ENCODE measurements at places on chromosomes 7 and 10.

GRCh38 chr10:74118804-74119203 lies 31.8 kb downstream of the AP3M1 start:
- no peak for DNase-seq

DNA sequence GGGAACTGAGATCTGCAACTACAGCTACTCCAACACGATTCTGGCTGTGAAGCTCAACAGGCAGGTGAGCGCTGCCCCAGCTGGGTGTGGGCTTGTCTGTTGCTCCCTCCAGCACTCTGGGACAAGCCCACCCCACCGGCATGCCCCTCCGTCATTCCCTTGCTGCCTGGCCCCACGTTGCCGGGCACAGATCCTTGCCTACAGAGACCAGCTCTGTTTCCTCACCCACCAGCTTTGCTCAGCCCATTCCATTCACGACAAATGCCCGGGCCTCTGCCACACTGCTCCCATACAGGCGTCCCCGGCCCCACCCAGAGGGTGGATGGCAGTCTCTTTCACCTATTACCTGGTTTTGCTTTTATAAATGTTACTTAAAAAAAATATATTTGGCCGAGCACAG lies 24.6 kb downstream of the WIPI2 start:
- DNase-seq, result no peak

DNA sequence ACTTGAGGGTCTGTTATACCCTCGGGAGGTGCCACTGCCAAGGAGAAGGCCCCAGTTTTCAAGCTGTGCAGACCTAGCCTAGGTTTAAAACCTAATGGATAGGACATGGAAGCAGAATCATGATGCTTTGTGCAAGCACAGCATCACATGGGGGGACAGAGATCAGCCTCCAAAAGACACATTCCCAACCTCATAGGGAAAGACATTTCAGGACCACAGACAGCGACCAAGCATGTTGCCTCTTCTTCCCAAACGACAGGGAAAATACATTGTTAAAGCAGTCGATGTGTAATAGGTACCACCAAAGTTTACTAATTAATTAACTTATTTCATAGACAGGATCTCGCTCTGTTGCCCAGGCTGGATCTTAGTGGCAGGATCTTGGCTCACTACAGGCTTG lies 573.9 kb downstream of the TCERG1L start:
- DNase-seq, result no peak

DNA sequence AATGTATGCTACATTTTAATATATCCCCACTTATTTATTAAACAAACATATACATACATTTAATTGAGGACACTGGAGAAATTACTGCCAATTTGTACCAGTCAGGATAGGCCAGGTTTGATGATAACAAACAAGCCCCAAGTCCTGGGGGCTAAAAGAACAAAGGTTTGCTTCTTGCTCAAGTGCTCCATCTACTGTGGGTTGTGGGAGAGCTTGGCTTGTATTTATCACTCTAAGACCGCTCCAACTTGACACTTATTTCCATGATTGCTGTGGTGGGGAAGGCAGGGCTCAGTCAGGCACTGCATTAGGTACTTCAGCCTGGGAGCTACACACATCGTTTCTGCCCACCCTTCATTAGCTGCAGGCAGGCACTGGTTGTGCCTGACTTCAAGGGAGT lies 136.6 kb upstream of the ZNF32 start:
- DNase-seq, result no peak

- DNase-seq, result no peak
Measured at GRCh38 chr10:73340121-73340520, 18.5 kb downstream of the CFAP70 start.

GRCh38 chr7:13920053-13920697 lies 69.3 kb downstream of the ETV1 start:
- no peak for DNase-seq

DNA sequence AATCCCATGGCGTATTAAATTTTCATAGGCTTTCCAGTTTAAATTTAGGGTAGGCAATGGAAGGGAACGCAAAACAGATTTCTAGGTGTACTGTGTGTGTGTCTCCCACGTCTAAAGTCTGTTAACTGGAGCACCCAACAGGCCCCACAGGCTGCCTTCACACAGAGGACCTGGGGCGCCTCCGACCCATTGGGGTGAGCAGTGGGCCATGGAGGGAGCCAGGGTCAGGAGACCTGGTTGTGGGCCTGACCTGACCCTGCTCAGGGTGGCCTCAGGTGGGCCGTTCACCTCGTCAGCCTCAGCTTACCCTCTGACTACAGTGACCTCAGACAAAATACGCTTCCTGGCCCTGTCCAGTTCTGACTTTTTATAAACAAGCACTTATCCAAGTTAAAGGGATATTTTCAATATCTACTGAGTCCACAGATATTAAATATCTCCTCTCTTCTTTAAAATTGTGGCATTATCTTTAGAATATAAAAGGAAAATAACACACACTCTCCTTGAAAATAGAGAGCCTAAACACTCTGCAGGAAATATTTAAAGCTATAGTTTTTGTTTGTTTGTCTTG lies 159.6 kb downstream of the EGFR start:
- DNase-seq, result no peak

GRCh38 chr10:33676606-33677339 lies 342.3 kb upstream of the NRP1 start:
- DNase-seq, result no peak

DNA sequence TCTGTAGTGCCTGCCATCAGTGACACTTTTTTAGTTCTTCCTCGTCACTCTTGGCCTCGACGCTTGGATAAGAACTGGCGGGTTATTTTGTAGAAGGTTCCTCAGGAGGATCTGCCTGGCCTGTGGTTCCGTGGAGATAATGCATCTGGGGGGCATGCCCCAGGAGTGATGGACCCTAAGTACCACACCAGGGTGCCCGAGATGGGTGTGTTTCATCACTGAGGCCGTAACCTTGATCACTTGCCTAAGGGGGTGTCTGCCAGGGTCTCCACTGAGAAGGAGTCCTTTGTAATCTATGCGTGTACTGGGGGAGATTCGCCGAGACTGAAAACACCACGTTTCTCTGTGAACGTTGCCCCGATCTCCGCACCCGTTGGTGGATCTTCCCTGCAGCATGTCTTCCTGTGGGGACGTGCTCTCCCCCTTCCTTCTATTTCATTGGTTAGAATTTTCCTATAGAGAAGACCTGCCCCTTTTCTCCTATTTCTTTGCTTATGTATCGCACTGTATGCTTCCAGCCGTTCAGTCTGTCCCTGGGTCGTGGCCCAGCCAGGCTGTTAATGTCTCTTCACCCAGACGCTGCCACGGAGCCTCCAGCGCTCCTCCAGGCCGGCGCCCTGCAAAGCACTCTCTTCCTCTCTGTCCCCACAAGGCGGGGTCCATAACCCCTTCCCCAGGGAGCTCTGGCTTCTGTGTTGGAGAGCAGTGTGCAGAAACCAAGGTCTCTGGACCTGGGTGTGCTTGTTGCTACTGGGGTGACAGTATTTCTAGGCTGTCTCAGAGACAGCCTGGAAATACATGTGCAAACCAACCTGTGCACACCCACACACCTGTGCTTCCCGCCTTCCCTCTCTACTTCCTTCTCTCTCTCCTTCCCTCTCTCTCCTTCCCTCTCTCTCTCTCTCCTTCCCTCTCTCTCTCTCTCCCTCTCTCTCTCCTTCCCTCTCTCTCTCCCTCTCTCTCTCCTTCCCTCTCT lies 14.4 kb upstream of the DPYSL4 start:
- no peak for DNase-seq

- peak; percentile 63 for DNase-seq
Measured at GRCh38 chr7:774161-775109, 47.4 kb upstream of the PRKAR1B start.

DNA sequence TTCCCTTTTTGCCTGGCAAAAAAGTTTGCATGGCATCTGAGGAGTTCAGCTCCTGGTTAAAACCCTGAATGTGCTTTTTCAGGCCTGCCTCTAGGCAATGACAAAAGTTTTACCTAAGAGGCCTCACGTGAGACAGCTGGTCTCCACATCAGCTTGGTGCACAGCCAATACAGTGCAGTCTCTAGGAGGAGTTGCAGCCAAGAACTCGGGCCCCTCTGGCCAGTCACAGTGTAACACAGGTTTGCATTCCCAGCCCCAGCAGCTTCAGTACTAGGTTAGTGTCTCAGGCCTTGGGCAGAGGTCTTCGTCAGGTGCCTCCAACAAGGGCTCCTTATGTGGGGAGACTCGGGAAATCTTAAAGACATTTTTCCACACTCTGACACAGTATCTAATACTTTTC lies 771.7 kb downstream of the SORCS1 start:
- DNase-seq, result no peak

- DNase-seq, result no peak
Measured at GRCh38 chr7:1187127-1187526, 27.1 kb upstream of the ZFAND2A start.

- peak; percentile 74 for DNase-seq
Measured at GRCh38 chr7:150556521-150557138, 10.6 kb upstream of the GIMAP4 start.

DNA sequence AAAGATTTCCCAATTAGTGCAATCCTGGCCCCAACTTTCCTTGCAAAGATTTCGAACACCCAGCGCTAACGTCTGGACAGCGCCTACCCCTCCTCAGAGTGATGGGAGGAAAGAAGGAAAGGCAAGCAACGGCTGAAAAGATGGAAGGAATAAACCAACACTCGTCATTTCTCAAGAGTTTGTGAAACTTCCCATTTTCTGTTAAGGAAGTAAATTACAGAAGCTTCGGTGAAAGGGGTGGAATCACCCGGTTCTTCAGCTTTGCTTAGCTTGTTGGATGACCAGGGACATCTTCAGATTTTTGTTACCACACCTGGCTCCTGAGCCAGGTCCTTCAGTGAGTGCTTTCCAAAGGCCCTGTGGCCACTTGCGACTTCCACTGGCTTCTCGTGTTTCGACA lies 313.1 kb downstream of the SKIDA1 start:
- DNase-seq, result no peak

GRCh38 chr7:2048006-2048405 lies 184.7 kb downstream of the MAD1L1 start:
- DNase-seq, result no peak

DNA sequence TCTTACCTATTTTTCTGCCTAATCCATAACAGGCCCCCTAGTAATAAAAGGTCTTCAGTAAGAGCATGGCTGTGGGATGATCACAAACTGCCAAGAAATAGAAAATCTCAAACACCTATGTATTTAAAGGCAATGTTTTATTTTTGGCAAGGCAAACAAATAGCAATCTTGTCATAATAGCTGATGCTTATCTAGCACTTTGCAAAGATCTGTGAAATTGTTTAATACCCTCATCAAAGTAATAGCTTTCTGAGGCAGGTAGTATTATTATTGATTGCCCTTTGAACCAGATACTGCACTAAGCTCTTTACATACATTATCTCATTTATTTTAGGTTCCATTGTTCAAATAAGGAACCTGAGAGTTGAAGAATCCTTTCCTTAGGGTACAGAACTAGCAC lies 1.6 kb upstream of the CADPS2 start:
- DNase-seq, result no peak

DNA sequence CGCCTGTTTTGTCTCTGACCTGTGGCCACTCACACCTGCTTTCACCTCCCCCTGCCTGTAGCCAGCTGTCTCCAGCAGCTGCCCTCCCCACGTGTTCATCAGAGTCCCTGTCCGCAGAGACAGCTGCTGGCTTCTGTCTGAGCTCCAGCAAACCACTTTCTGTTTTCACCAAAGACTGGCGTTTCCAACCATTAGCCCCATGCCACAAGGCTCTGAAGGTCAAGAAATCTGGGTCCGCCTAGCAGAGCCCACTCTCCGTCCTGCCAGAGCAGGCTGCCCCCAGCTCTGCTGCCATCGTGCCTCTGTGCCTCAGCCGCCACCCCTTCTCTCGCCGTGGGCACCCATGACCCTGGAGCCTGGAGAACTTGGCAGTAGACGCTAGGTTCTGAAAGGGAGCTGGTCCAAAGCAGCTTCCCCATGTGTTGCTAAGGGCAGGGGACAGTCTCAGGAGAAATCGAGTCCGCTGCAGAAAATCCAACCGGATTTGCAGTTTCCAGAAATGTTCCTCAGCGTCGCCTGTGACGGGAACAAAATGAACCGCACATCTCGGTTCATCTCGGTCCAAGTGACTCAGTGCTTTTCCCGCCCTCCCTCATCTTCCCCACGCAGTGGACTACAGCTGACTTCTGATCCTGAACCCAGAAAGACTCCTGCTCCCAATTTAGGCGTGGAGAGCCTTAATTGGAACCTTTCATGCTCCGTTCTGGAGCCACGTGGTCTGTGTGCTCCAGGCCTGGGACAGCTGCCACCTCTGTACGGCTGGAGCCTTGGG lies 28.0 kb downstream of the TMEM120A start:
- no peak for DNase-seq

- DNase-seq, result no peak
Measured at GRCh38 chr7:27182861-27183681, 2.0 kb downstream of the HOXA11 start.

DNA sequence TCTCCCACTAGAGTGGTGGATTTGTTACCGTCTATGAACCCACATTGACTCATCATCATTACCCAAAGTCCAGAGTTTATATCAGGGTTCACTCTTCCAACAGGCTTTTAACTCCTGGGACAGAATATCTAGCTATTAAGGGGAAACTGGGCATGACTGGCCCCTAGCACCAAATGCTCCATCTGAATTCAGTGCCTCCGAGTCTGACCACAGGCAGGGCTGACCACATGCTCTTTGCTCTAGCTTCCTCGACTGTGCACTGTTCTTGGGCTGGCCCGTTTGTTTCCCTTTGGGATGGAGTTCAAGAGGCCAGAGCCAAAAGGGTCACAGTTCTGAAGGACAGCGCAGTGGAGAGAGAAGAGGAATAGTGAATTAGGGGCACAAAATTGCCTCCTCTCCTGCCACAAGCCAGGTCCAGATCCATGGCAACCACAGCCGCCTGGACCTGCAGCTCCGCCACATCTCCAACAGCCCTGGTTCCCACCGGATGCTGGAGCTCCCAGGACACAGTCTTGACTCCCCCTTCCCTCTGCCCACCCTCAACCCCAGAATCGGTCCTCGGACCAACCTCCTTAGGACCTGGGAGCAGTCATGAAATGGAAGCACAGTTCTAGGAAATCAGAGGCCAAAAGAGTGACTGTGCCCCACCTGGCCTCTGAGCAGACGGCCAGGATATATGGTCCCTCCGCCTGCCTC lies 16.2 kb downstream of the CAMK2G start:
- no peak for DNase-seq

GRCh38 chr7:13336227-13336626 lies 648.8 kb downstream of the ARL4A start:
- DNase-seq, result no peak

DNA sequence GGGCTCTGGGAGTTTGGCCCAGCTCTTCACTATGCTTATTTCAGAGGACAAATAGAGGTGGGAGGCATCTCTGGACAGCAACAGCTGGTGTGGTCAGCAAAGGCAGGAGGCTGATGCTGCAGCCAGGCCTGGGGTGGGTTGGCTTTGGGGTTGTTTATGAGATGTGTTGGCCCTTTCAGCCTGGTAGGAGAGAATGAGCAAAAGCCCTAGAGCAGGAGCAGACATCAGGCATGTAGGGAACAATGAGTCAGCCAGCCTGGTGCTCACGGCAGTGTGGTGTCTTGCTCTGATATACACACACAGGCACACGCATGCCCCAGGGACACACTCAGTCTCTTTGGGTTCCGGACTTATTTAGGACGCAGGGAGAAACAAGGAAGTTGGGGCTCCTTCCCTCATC lies 157.1 kb downstream of the PRKCQ start:
- DNase-seq, result no peak

- no peak for DNase-seq
Measured at GRCh38 chr10:93993782-93994437, at the start of gene PLCE1. PLCE1 (plus strand) TSS chr10:93993931; CDS start chr10:94031047, 37,116 bp downstream.

GRCh38 chr10:116910910-116911309 lies 61.6 kb downstream of the ENO4 start:
- DNase-seq, result no peak

GRCh38 chr7:108234281-108234680 lies 104.1 kb upstream of the LAMB4 start:
- no peak for DNase-seq

GRCh38 chr7:100200693-100201092 lies 19.1 kb upstream of the PVRIG start:
- no peak for DNase-seq

- no peak for DNase-seq
Measured at GRCh38 chr10:73655257-73655989, 406 bp downstream of the SYNPO2L start.
